ENCODE measurements at places on chromosomes 6 and 20.
A peak's percentile ranks its signal among the peaks of the same experiment; 100 is the strongest.

DNA sequence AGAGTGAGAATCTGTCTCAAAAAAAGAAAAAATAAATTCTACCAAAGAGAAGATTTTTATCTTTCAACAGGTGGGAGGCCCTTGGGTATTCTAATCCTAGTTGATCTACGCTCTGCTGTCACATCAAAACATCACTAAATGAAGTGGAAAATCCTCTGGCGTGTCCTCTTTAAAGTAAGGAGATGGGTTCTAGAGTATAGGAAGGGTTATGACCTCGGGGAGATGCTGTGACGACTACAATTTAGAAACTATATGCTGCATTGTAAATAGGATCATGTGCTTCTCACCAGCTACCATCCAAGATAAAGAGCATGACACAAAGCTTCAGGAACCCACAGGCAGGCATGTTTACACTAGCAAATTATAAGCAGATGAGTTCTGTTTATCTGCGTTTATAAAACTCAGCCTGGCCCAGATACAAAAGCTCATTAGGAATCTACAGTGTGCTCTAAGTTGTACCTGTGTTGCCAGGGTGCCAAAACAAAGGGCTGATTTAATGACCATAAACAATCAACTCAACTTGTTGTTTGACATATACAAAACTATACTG, 197.1 kb upstream of the PLN start:
- DNase-seq, result no peak

- no peak for DNase-seq
Observed at GRCh38 chr6:151680846-151681432, 126.5 kb upstream of the ESR1 start.

GRCh38 chr20:2255926-2256531, 39.8 kb upstream of the TGM3 start:
- no peak for DNase-seq

- no peak for DNase-seq
Observed at GRCh38 chr6:40831381-40831780, 207.6 kb downstream of the UNC5CL start.

DNA sequence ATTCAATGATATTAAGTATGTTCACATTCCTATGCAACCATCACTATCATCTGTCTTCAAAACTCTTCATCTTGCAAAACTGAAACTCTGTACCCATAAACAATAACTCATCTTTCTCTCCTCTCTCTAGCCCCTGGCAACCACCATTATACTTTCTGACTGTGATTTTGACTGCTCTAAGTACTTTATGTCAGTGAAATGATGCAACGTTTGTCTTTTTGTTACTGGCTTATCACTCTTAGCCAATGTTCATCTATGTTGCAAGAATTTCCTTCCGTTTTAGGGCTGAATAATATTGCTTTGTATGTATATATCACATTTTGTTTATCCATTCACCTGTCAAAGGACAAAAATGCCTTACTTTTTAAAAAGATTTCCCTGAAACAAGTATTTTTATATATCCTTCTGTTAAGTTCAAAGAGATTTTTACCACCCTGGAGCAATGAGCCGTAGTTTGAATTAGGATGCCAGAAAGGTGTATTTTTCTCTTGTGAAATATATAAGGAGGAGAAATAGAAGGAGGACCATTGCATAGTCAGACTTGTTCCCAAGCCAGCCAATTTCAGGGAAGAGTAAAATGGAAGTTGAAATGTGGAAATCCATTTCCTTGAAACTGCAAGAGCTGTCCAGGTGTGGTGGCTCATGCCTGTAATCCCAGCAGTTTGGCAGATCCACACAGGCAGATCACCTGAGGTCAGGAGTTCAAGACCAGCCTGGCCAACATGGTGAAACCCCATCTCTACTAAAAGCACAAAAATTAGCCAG, 4.0 kb upstream of the CGAS start:
- no peak for DNase-seq

GRCh38 chr6:16760516-16761470, at the start of gene ATXN1:
Gene ATXN1, minus strand, starts transcription at chr6:16761460.
- peak; percentile 73 for DNase-seq

- no peak for DNase-seq
Observed at GRCh38 chr20:23265226-23265625, 85.4 kb upstream of the NXT1 start.

DNA sequence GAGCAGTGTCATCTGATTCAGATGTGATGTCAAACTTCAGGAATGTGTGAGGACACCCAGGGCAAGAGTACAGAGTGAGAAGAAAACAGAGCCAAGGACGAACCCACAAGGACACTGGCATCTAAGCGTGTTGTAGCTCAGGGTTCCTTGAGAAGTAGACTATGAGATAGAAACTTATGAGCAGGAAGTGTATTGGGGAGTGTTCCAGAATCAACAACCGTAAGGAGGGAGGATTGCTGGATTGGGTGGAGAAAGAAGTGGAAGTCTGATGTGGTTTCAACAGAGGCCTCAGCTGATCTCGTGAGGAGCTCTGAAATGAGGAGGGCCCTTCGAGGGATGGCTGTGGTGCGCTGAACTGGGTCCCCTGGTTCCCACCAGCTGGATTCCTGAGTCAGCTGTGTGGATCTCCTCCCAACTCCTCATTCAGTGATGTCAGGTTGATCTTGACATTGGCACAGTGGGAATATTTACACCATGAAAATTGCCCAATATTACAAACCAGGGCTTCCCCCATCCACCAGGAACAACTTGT, 25.7 kb upstream of the IGF2R start:
- DNase-seq, result no peak

DNA sequence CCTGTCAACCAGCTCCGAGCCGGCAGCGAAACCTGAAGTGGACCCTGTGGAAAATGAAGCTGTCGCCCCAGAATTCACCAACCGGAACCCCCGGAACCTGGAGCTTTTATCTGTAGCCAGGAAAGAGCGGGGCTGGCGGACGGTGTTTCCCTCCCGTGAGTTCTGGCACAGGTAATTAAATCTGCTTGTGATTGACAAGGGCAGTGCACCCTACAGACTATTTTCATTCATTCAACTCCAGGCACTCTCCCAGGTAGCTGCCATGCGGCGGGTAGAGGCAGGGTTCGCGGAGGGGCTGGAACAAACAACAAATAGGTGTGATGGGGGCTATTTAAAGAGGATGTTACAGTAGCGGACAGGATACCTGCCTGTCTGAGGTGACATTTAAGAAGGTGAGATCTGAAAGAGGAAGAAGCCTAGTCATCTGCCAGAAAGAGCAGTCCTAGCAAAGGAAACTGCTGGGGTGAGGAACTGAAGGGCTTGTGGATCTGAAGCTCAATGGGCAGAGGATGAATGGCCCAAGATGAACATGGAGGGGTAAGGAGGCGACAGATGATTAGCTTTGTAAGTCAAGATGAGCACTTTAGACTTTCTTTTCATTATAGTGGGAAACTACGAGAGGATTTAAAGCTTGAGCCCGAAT, 810 bp downstream of the MRPL18 start:
- DNase-seq, result no peak
